ENCODE measurements at places on chromosomes 5 and 9.

- no peak for DNase-seq
Measured at GRCh38 chr5:98319299-98320011, 454.0 kb upstream of the RGMB start.

DNA sequence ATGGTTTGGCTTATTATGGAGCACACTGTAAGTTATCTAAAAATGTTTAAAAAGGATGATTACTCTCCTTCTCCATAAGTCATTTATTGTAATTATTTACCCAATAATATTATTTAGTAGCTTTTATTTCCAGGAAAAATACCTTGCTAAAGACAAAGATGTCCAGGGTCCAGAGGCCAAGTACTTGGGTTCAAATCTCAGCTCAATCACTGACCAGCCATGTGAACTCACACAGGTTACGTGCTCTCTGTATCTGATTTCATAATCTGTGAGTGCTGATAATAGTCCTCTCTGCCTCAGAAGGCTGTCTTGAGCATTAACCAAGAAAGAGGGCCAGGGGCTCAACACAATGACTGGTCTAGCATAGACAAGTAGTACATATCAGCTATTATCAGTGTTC is 27.0 kb downstream of the ALDH1A1 start:
- no peak for DNase-seq

GRCh38 chr9:106557996-106558667 is 304.8 kb upstream of the ZNF462 start:
- DNase-seq = no peak

- no peak for DNase-seq
Measured at GRCh38 chr5:98570010-98570409, 203.5 kb upstream of the RGMB start.

DNA sequence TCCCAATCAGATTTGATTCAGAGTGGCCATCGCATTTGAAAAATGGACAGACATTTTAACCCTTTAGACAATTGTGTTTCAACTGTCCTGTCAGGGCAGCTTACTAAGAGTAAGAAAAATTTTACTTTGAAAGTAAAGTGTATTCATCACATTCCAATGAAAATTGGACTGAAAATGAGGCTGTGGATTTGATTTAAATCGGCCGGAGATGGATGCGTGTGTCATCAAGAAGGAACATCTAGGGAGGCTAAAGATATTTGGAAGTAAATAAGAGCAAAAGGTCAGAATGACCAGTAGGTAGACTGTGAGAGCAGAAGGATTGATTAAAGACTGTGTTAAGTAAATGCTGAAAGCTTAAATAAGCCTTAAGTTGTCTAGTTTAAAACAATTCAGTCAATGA is 1.5 kb downstream of the ZCCHC7 start:
- no peak for DNase-seq

DNA sequence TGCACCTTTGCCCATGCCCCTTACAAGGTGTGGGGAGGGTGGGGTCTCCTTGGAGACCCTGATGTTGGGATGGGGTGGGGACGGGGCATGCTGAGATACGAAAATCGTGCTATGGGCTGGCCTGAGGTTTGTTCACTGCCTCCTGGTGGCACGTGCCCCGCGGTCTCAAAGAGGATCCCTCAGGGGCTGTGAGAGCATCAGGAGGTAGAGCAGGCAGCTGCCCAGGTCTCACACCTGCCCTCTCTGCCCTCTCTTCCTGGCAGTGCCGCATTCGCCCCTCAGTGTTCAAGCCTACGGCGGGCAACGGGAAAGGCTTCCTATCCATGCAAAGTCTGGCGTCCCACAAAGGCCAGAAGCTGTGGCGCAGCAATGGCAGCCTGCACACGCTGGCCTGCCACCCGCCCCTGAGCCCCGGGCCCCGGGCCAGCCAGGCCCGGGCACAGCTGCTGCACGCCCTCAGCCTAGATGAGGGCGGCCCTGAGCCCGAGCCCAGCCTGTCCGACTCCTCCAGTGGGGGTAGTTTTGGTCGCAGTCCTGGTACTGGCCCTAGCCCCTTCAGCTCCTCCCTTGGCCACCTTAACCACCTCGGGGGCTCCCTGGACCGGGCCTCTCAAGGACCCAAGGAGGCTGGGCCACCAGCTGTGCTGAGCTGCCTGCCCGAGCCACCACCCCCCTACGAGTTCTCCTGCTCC is 6.7 kb downstream of the N4BP3 start:
- no peak for DNase-seq

GRCh38 chr5:179270581-179271427 is 74.5 kb downstream of the ADAMTS2 start:
- no peak for DNase-seq

DNA sequence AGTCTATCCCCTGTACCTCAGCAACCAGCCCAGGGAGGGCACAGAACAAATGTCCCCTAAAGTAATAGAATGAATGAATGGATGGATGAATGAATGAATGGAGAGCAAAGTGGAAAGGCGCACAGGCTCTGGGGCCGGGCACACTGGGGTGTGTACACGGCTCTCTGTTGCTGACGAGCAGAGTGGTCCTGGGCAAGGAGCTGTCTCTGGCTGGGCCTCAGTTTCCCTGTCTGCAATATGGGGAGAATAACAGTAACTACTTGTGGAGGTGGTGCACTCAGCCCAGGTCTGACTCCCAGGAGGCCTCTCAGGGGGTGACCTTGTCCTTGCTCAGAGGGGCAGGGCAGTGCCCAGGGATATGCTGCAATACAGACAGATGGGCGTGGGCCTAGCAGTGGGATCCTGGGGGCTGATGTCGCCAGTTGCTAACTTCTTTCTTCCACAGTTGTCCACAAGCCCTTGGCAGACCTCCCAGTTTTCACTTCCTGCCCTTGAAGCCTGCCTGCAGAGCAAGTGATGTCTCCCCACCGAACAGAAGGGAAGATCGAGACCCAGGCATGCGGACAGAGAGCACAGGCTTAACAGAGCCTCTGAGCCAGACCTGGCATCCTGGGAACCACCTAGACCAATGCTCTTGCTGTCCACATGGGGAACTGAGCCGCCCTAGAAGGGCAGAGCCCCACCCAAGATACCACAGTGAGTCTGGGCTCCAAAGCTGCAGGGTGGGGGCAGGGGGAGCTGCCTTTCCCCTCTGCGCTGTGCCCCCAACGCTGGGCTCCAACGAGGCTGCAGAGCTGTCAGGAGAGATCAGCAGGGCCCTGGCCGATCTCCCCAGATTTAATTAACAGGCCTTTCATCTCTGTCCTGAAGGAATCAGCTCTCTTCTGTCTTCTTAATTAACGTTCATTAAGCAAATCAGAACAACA is 13.6 kb upstream of the LAMC3 start:
- no peak for DNase-seq

DNA sequence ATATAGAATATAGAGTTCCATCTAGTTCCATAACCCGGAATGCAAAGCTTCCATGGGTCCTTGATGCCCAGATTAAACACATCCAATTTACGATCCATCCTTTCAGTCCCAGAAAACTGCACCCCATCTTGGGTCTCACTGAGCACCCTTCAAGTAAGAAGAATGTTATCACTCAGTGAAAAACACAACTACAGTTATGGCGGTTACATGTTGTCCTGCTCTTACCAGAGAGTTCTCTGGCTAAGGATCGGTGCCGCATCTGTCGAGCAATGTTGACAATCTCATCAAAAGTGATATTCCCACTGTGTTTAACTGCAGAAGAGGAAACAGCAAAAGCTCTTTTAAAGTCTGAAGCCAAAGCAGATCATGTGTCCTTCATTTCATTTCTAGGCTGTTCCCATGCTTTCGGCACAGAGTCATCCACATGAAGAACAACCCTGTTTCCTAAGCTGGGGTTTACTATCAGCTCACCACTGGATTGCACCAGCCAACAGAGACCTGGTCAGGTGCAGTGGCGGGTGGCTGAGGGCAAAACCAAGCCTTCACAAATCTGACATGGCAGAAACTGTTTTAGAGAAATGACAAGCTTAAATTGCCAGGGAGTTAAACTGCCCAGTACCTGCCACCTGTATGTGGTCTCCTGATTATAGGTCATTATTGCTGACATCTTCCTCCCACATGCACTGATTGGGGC is 2.9 kb downstream of the RPL12 start:
- no peak for DNase-seq

GRCh38 chr5:135236228-135236907 is 162.7 kb downstream of the MACROH2A1 start:
- no peak for DNase-seq

DNA sequence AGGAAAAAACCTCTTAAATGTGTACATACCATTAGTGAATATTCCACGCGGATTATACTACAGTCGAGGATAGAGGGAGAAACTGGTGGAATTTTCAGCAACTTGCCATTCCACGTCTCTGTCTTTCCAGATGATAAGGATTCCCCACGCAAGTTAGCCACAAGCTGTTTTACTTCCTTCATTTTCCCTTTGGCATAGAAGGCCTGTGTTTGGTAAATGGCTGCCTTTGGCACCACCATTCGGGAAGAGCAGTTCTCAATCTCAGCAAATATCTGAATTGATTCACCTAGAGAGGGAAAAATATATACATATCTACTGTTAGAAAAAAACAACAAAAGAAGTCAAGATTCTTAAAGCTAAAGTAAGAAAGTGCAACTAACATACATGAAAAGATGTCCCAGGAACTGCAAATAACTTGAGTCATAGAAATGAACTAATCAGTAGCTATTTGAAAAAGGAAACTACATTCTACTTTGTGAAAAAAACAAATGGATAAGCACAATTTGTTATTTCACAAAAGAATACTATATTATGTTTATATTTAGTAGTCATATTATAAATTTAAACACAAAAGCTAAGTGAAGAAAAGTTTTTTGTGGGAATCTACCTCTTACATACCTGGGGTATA is 8.1 kb downstream of the ARRDC3 start:
- DNase-seq = no peak

DNA sequence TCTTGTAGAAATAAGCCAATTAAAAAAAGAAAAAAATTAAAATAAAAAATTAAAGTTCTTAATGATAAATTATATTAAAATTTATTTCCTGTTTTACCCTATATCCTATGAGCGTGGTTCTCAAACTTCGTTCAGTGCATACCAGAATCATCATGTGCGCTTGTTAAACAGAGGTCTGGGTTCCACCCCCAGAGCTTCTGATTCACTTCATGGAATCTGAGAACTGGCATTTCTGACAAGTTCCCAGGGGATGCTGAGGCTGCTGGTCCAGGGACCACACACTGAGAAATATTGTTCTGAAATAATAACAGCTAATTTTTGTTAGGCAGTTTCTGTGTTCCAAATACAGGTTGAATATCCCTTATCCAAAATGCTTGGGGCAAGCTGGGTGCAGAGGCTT is 79.3 kb downstream of the TMC1 start:
- DNase-seq = no peak

- DNase-seq = peak; percentile 4
Measured at GRCh38 chr5:119355685-119356611, at the start of gene TNFAIP8. TNFAIP8 (plus strand) TSS chr5:119356019; CDS start chr5:119356091, 72 bp downstream.

Data from anterior cingulate cortex (tissue), 58 donors.